Aorta (tissue), 5 donors: ENCODE measurements at places on chromosomes 1 and 21. TPM values are rescaled to one million over a fixed set of nuclear protein-coding genes. Genes with fewer than 3 reads are reported as not detected.

The FOXO6 gene
- 1.4 TPM for total RNA-seq

The SAMD11 gene
- 44.3 TPM for total RNA-seq

The DDX59 gene
- 22.9 TPM for total RNA-seq

The TPRG1L gene
- 35.4 TPM for total RNA-seq

DNA sequence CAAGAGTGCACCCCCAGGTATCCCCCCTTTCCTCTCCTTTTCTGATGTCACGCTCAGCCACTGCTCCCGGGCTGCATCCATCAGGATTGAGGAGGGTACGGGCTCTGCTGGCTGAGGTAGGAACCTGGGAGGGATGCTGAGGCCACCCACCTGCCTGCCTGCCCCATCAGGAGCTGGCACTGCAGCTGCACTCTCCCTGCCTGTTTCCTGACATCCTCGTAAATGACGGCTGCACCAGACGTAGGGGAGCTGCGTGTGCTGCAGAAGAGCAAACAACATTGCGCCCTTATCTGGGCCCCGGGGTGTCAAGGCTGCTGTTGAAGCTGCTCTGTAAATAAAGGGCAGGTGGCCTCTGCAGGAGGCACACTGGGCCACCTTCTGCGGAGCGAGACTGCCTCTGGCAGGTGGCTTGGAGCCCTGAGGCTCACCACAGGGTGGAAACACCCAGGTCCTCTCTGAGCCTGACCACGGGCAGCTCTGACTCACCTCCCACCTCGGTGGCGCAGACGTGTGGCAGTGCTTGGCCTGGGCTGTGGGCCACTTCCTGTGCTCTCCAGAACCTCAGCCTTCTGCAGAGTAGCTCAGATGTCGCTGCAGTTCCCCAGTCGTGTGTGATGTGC, 30.9 kb downstream of the SNAP47 start:
- DNase-seq, result peak; percentile 71

DNA sequence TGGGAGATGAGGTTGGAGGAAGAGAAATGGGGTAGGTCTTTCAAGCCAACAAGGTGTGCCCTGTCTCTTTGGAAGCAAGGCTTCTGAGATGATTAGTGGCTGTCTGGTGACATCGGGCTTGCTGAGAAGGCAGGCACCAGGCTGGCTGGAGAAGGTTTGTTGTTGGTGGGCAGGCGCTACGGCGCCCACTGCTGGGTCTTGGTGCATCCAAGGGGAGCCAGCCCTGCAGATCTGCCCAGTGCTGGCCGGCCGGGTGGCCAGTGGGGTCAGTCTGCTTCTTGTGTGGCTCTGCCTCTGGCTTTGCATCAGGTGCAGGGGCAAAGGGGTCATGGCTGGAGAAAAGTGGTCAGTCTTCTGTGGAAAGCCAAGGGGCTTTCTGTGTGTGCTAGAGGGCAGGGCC, 126.2 kb downstream of the TLR5 start:
- DNase-seq, result no peak

DNA sequence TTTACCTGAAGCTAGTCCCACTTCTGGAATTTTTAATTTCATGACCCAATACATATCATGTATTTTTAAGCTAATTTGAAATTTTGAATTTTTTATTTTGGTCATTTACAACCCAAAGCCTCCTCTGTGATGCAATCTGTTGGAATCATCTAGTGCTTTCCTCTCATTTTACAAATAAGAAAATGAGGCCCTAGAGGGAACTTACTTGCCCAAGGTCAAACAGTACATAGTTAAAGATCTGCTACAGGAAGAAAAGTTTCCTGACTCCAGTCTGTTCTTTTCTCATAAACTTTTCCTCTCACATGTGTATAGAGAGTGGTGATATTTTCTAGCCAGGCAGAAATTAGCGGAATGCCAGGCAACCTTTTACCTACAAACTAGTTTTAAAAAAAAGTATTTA, 59.3 kb upstream of the DPT start:
- DNase-seq, result no peak

GRCh38 chr1:48249868-48250267, 27.4 kb downstream of the SLC5A9 start:
- DNase-seq, result no peak

GRCh38 chr1:225750875-225751824, 26.5 kb upstream of the SRP9 start:
- no peak for DNase-seq

- DNase-seq, result no peak
Observed at GRCh38 chr1:243264717-243265116, 8.9 kb downstream of the SDCCAG8 start.

- no peak for DNase-seq
Observed at GRCh38 chr1:117241512-117241911, 30.8 kb upstream of the VTCN1 start.

DNA sequence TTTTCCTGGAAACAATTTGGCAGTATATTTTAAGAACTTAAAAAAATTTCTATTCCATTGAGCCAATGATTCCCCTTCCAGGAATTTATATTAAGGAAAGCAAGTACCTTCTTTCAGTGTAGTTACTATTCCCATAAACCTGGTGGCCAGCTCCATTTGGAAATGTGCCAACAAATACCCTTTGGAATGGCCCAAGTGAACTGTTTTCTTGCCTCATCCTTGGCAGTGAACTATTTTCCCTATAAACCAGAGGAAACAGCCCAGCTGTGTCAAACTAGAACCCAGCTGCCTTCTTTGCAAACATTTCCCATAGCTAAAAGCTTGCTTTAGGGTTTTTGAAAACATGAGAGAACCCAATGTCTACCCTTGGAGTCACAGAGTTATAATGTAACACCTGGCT, 496.9 kb downstream of the NEGR1 start:
- DNase-seq, result no peak

- no peak for DNase-seq
Observed at GRCh38 chr1:83857103-83857502, 141.8 kb downstream of the TTLL7 start.

DNA sequence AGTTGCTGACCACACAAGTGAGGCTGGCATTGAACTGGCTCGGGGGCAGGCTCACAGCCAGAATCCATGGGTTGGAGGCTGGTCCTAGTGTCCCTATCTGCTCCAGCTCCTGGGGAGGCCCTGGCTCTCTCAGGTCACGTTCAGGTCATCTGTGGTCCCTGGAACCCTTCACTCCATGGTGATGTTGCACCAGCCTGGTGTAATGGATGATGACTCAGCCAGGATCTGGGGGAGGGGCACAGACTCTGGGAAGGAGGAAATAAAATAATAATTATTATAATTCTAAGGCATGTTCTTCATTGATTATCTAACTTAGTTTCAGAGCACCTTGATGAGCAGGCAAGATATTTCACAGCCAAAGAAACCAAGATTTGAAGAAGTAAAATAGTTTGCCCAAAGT, 26.6 kb upstream of the FCRL4 start:
- DNase-seq, result no peak

GRCh38 chr1:89022167-89022959, at the start of gene GBP3:
TSS of gene GBP3 (minus strand) at chr1:89022866. CDS start at chr1:89020721, 2,145 bp downstream.
- DNase-seq, result no peak

DNA sequence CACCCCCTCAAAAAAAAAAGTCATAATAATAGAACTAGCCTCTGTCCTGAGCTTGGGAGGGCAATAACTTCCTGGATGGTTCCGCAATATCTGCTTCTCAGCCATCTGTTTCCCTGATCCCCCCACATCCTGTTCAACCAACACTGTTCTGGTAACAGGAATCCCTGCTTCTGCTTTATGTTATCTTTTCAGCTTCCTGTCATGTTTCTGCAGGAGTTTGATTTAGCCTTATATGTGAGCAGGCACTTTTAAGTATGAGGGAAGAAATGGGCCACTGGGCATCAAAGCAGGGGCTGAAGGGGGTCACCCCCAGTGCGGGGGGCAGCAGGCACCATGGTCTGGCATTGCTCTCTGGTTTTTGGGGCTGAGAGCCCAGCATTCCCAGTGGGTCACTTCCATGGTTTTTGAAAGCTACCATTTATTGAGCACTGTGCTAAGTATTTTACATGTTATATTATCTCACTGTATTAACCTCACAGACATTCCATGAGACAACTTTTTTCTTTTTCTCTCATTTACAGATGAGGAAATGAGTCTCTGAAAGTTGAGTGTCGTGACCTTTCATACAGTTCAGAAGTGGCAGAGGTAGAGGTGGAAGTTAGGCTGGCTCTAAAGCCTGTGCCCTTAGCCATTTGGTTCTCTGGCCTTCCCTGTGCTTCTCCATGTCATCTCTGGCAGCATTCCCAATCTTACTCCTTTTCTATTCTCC, 61.9 kb downstream of the DNTTIP2 start:
- DNase-seq, result no peak

DNA sequence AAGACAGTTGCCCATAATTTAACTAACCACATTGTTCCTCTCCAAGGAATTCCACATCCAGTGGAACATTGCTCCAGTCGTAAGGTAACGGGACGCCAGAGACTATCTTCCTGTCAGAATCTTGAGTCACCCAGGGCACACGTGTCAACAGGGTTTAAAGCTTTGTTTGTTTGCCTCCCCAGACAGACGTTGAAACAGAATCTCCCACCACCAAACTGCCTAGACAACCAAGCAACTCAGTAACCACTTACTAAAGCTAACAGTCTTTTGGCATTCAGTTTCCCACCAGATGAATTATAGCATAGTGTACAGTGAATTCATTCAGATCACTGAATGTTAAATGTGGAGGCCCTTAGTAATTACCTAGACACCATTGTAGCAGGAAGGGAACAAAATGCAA, 439.5 kb downstream of the PLPP3 start:
- DNase-seq, result no peak

DNA sequence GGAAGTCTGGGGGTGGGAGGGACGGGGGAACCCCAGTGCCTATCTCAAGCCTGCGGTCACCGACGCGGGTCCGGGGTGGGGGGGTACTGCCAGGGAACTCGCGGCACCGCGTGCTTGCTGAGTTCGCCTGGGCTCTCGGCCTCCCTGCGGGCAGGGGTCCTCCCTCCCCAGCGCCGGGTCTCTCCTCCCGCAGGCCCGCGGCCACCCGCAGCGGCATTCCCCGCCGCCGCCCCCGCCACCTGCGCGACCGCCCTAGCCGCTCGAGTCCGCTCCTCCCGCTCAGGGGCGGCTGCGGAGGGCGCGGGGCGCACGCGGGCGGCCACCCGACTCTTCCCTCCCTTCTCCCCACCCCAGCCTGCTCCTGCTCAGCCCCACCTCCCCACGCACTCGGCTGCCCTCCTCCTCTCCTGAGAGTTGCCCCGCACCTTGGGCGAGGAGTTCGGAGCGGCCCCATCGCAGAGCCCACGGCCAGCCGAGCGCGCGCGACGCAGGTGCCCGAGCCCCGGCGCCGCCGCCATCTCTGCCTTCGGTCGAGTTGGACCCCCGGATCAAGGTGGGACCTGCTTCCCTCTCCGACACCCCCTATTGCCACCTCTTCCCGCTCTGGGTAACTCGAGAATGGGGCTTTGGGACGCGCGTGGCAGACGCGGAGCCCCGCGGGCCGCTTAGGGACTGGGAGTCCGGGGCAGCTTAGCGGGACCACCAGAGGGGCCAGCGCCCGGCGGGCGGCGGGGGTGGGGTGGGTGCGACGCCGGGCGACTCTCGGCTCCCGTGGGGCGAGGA, 105.0 kb downstream of the LEPR start:
- peak; percentile 52 for DNase-seq
